Thoracic aorta (tissue), 2 donors: ENCODE measurements at places on chromosomes 2 and 18.

DNA sequence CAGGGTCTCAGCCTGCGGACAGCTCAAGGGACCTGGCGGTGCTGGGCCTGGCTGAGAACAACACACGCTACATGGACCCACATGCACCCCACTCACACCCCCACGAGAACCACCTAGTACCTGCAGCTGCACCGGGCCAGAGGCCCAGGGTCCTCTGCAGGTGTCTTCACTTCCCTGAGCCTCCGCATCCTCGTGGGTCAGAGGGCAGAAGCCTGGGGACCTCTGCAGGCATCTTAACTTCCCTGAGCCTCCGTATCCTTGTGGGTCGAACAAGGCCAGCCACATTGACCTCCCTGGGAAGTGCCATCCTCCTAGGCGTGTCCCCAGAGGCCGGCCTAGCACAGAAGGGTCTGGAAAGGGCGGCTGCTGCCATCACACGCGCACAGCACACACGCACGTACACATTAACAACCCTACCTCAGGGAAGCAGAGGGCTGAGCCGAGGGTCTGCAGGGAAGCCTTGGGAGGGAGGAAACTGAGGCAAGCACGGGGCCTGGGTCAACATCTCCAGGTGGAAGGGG is 62.5 kb upstream of the HPCAL1 start:
- DNase-seq = no peak

GRCh38 chr2:224173210-224173609 is 134.1 kb upstream of the SERPINE2 start:
- DNase-seq = no peak

DNA sequence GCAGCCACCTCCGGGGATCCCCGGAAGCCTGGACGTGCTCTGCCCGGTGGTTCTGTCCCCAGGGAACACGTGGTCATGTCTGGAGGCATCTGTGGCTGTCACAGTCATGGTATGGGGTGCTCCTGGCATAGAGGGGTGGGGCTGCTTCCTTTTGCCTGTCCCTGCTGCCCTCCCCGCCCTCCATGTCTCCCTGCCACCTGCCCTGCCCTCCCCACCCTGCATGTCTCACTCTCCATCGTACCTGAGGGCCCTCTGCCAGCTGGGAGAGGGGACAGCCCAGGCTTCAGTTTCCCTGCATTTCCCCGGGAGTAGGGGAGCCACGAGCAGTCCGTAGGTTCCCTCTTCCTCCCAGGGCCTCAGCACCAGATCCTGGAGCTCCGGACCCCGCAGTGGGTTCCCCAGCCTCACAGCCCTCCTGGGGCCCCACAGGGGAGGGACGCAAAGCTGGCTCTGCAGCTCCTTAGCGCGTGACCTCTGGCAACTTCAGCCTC is 90.0 kb upstream of the CTDP1 start:
- no peak for DNase-seq

- DNase-seq = peak; percentile 75
These were observed 65.6 kb downstream of the ATP8B1 start for GRCh38 chr18:57737400-57738060.

GRCh38 chr2:144510294-144510991 is 9.5 kb downstream of the ZEB2 start:
- DNase-seq = no peak

DNA sequence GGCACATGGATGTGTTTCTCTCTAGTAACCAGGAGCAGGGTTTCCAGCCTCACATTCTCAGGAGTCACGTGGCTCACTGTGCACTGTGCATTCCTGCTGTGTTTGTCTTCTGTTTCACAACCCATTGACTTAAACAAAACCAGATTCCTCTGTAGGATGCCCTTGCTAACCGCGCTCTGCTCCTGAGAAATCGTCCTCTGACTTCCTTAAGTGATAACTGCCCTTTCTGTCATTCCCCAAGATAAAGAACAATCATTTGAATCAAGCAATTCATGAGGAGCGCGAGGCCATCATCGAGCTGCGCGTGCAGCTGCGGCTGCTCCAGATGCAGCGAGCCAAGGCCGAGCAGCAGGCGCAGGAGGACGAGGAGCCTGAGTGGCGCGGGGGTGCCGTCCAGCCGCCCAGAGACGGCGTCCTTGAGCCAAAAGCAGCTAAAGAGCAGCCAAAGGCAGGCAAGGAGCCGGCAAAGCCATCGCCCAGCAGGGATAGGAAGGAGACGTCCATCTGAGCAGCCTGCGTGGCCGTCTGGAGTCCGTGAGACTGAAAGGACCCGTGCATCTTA is 60.2 kb downstream of the RALBP1 start:
- no peak for DNase-seq

DNA sequence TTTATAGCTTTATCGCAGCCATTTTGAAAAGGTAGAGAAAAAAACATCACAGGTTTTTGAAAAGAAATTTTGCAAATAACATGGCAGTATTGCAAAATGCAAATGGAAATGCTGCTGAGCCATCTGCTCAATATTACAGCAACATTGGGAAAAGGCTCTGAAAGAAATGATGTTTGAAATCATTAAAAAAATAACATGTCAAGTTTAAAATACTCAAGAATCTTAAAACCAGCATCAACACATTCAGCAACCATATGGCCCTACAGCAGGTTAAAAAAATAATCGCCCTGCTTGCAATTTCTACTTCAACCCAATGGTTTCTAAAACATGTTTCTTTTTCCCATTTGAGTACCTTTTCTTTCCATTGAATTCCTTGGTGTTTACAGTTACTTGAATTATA is 289.4 kb downstream of the AFF3 start:
- no peak for DNase-seq

DNA sequence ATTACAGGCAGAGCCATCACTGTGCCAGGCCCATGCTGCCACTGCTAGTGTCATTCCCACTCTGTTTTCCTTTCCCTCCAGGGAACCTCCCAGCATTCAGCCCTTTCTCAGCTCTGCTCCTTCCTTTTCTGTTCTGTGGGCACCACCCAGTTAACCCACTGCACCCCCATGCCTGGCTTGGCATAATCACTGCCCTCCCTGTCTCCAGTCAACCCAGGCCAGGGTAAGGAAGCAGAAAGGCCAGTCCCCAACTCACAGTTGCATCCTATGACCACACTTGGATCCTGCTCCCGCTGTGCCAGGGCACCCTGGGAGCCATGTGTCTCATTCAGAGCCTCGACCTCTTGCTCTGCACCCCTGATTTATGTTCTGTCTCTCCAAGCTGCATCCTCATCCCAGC is 32.2 kb downstream of the DPYSL5 start:
- no peak for DNase-seq

GRCh38 chr2:8191427-8191826 is 490.4 kb upstream of the ID2 start:
- DNase-seq = no peak

DNA sequence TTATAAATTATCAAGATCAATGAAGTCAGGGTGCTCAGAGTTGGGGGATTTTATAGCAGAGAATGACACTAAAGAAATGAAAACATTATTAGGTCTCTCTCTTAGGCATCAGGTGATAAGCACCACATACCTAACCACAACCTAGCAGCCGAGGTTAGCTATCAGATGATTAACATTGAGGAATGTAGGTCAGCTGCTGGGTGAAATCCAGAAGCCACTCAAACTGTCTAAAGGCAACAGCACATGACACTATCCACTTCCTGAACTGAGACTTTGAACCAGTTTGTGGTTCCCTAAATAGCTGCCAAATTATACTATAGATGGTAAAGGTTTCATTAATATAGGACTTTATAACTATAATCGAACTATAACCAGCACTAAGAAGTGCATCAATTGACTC is 4.7 kb downstream of the EPG5 start:
- no peak for DNase-seq

- no peak for DNase-seq
These were observed 32.0 kb upstream of the C1QL2 start for GRCh38 chr2:119190321-119191111.

- no peak for DNase-seq
These were observed 38.7 kb downstream of the STK39 start for GRCh38 chr2:168208652-168209051.

- no peak for DNase-seq
These were observed 98.2 kb downstream of the PDCL3 start for GRCh38 chr2:100660851-100661584.

DNA sequence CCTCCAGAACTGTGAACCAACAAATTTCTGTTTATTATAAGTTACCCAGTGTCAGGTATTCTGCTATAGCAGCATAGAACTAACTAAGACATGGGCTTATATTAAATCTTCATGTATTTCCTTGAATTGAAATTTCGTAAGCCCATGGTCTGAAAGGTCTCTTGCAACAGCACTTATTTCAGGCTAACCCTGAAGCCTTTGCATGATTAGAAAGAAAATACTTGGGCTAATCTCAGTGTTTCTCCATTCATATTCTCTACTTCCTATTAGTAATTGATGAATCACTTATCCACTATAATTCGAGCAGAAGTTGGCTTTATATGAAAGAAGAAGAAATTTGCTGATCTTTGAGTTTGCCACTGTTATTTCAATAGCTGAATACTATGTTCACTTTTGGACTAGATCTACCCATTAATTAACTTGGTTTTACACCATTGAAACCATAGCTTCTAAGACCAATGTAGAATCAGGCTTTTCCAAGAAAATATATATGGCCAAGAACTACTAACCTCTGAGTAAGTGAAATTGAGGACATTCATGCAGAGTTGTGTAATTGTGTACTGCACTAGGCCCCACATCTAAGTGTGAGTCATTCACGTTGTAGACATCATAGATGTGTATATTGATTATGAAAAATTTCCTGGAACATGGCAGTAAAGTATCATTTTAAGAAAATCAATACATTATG is 731.6 kb downstream of the SOCS6 start:
- DNase-seq = no peak

DNA sequence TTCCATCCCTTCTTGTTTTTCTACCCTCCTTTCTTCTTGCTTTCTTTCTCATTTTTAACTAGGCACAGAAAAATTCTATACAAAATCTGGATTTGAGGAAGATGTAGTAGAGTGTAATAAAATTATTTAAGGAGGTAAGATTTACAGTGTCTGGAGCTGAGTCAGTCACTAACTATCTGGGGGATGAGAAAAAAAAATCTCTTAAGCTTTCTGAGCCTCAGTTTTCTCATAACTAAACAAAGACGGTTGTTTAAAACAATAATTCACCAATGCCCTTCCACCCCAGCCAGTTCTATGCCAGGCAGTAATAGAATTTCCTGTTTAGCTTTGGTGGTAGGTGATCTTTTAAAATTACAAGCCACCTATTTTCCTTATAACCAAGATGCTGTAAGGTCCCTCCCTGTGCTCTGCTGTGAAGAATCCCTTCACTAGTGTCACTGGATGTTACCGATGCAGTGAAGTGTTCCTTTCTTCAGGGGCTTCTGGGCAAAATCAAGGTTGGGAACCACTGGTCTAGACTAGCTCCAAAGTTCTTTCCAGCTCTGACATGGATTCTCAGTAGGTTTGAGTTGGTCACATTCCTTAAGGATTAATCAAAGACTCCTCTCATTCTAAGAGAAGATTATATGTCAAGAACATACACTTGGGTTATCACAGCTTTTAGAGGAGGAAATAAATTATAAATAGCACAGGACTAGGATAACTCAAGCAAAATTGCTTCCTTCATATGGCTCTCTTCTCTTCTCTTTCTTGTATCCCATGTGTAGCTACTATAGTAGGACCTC is 289.0 kb downstream of the CDH2 start:
- DNase-seq = no peak

DNA sequence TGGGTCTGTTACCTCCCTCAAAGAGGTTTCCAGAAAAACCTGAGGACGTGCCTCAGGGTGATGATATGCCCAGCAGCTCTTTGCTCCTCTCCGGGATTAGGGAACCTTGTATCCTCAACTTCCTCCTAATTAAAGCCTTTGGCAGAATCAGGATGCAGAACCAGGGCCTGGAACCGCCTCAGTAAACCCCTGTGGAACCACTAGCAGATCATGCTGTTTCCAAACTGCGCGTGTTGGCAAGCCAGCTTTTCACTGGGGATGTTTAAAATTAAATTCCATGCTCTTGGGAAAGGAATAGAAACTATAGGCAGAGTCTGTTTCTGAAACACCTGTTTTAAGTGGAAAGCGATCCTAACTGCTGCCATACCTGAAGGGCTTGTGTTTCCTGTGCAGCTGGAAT is 26.4 kb downstream of the CRIM1 start:
- no peak for DNase-seq
